ENCODE measurements at places on chromosomes 1 and 21. TPM values are rescaled to one million over a fixed set of nuclear protein-coding genes. Genes with fewer than 3 reads are reported as not detected.

Gene TXNDC12
- 54.8 TPM for total RNA-seq

Gene GJA9
- not detected for total RNA-seq

Gene PTPRC
- 25.1 TPM for total RNA-seq

Gene CLCA1
- not detected for total RNA-seq

Gene AADACL4
- total RNA-seq = not detected

Gene PADI4
- total RNA-seq = 0.17 TPM

Gene FNDC10
- 73.6 TPM for total RNA-seq

Gene CDK18
- 16.0 TPM for total RNA-seq

Gene GNAT2
- total RNA-seq = not detected

Gene TRIM17
- total RNA-seq = 0.42 TPM

Gene S100A8
- total RNA-seq = 3.4 TPM

Gene GSTM5
- 1.8 TPM for total RNA-seq

Gene CRTC2
- 8.4 TPM for total RNA-seq

Gene HOOK1
- 4.4 TPM for total RNA-seq

Gene EGLN1
- 45.9 TPM for total RNA-seq
